ENCODE measurements at places on chromosomes 3 and 15. TPM values are rescaled to one million over a fixed set of nuclear protein-coding genes. Genes with fewer than 3 reads are reported as not detected.

KNG1 gene
- polyA plus RNA-seq: not detected

GPR62 gene
- polyA plus RNA-seq: not detected

ECE2 gene
- polyA plus RNA-seq: not detected

CORO2B gene
- not detected for polyA plus RNA-seq

CCR3 gene
- polyA plus RNA-seq: 14.7 TPM

AADACL2 gene
- not detected for polyA plus RNA-seq
